ENCODE measurements at places on chromosomes 12 and 14. TPM values are rescaled to one million over a fixed set of nuclear protein-coding genes. Genes with fewer than 3 reads are reported as not detected.

DNA sequence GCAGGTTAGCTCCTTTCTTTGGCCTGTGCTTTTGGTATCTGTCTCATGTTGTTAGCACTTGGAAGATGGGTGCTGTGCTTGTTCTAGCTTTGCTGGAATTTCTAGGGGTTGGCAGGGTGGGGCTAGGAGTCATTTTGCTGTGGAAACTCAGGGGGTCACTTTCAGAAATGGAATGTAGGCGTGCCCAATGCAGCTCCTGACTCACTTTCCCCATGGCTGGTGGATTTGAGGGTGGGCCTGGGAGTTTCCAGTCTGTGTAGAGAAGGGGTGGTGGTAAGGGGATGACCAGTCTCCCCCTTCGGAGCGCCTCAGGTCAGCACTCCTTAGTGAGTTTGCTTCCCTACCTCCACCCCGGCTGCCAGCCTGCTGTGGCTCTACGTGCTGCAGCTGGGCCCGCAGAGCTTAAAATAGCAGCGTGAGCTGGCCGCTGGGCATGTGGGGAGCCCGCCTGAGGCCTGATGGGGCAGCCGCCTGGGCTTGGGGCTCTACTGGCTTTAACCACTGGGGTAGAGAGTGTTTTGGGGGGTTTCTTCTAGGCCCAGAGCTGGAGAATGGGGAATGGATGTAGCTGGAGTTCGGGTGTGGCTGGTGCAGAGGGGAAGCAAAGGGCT, 108.2 kb downstream of the TSPAN9 start:
- no peak for DNase-seq

DNA sequence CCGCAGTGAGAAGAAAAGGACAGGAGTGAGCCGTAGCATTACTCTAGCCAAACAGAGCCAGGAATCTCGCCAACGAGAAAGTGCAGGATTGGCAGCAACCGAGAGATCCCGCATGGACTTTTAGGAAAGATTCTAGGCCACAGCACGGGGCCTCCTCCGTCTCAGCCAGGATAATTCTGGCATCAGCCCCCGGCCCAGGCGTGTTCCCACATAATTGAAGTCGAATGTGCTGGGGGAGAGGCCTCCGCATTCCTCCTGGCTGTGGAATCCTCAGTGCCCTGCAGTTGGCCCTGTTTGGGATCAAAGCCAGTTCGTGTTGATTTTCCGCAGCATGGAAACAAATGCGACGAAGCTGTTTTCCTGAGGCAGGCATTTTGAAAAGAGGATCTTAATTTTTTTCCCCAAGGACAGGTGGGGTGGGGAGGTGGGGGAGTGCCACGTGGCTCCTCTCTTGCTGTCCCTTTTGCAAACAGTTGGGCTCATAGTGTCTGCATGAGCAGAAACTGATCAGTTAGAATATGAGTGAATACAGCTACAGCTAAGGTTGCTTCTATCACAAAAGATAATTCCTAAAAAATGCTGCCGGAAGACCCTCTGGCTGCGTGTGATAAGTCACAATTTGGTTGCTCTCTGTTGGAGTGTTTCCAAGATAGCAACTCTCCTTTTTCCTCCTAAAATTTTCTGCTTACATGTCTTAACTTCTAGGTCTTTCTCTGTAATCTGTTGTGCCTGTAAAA, 37.3 kb upstream of the ATXN2 start:
- DNase-seq: peak; percentile 27

GRCh38 chr14:24058260-24058950, 6.6 kb downstream of the CARMIL3 start:
- DNase-seq: peak; percentile 48

DNA sequence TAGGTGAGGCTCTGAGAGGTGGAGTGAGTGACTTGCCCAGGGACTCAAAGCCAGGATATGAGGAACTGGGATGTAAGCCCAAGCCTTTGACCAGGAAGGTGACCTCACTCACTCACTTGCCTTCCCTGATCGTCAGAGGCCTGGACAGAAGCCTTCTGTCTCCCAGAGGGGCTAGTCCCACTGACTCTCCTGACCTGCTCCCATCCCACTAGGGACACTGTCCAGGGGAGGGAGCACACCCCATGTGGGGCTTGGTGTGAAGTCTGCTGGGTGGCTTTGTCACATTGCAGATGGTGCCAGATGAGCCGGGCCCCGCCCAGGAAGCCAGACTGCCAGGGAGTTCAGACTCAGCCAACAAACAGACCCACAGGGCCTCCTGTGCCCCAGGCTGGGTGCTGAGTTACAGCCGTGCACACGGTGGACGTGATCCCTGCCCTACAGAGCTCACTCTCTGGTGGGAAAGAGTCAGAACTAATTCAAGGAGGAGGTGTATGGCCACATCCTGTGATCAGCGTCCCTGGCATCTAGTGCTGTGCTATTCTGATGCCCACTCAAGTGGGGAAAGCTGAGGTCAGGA, 28.3 kb downstream of the MMAB start:
- DNase-seq: peak; percentile 83

GRCh38 chr12:56991319-56992246, 14.8 kb downstream of the ZBTB39 start:
- no peak for DNase-seq

DNA sequence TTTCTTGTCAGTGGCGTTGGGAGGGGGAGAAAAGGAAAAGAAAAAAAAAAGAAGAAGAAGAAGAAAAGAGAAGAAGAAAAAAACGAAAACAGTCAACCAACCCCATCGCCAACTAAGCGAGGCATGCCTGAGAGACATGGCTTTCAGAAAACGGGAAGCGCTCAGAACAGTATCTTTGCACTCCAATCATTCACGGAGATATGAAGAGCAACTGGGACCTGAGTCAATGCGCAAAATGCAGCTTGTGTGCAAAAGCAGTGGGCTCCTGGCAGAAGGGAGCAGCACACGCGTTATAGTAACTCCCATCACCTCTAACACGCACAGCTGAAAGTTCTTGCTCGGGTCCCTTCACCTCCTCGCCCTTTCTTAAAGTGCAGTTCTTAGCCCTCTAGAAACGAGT, 1.9 kb downstream of the ASCL1 start:
- DNase-seq: no peak

TMEM132C gene
- not detected for total RNA-seq

SRSF5 gene
- total RNA-seq: 124 TPM

CABP1 gene
- not detected for total RNA-seq
